ENCODE measurements at places on chromosomes 6 and 20.
A peak's percentile ranks its signal among the peaks of the same experiment; 100 is the strongest.

- no peak for DNase-seq
These were observed 112.1 kb upstream of the BCLAF1 start for GRCh38 chr6:136401749-136402148.

DNA sequence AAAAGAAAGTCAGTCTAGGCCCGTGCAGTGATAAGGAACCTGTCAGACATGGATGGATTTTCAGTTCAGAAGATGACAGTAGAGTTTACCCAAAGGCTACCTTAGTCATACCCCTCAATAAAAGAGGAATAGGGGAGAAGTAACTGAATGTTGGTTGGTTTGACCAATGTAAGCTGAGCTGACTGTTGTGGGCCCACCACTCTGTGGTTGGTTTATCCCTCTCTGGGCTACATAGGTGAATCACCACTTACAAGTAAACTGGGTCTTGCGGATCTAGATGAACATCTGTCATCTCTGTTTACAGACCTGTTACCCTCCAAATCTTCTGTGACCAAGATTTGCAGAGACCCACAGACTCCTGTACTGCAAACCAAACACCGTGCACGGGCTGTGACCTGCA is 37.2 kb upstream of the MYLK2 start:
- no peak for DNase-seq

GRCh38 chr6:93784794-93785693 is 365.7 kb upstream of the EPHA7 start:
- DNase-seq: no peak

DNA sequence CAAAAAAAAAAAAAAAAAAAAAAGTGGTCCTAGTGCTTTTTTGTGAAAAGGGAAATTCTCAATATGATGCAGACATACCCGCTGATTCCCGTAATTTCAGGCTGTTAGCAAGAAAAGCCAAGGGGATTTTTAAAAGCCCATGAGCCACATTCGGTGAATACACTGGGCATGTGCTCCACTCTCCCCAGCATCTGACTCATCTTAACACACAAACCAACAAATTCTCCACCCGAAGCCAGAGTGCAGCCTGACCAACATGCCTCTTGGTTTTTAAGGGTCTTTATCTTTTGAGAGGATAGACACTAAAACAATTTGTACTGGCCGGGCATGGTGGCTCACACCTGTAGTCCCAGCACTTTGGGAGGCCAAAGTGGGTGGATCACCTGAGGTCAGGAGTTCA is 45.5 kb upstream of the CD83 start:
- no peak for DNase-seq

DNA sequence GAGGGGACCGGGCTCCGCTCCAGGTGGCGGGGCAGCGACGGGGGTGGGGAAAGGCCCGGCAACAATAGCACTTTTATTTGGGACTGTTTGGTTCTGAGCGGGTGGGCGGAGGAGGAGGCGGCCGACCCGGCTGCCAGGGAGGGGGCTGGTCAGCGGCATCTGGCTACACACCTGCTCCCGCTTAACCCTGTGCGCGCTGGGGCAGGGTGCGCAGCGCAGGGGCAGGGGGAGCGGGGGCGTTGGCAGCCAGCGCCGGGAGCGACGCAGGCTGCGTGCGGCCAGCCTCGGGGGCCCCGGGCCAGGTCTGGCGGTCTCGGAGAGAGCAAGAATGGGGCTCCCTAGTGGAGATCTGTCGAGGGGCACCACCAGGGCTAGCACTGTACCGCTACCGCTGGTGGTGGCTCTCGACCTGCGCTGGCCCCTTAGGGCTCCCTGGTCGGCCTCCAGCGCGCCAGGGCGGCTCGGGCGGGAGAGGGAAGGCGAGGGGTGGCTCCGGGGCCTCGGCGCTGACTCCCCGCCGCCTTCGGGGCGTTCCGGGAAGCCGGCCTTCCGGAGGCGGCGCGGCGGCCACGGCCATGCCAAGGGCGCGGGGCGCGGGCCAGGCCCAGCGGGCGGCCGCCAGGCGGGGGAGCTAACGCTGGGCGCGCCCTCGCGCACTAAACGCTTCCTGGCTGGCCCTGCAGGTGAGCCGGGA is 92.4 kb downstream of the NCR2 start:
- no peak for DNase-seq

DNA sequence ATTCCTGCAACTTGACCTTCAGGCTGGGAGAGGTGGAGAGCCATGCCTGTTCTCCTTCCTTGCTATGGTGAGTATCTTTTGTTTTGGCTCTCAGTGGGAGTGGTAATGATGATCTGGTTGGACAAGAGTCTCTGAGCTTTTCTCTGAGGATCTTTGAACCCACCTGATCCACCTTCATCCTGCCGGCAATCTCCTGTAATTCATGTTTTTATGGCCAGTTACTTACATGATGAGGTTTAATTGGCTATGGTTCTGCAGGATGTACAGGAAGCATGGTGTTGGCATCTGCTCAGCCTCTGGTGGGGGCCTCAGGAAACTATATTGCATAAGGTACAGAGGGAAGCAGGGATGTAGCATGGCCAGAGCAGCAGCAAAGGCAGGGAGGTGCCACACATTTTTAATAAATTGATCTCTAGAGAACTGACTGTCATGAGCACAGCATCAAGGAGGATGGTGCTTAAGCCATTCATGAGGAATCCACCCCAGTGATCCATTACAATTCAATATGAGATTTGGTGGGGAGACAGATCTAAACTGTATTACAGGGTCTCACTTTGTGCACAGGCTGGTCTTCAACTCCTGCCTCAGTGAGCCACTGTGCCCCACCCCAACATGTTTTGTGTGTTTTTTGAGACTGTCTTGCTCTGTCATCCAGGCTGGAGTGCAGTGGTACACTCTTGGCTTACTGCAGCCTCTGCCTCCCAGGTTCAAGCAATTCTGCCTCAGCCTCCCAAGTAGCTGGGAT is 10.0 kb downstream of the HSPA1B start:
- DNase-seq: no peak

GRCh38 chr6:120816794-120817193 is 517.5 kb downstream of the TBC1D32 start:
- no peak for DNase-seq

- no peak for DNase-seq
These were observed 69.2 kb downstream of the BFSP1 start for GRCh38 chr20:17461941-17462340.

DNA sequence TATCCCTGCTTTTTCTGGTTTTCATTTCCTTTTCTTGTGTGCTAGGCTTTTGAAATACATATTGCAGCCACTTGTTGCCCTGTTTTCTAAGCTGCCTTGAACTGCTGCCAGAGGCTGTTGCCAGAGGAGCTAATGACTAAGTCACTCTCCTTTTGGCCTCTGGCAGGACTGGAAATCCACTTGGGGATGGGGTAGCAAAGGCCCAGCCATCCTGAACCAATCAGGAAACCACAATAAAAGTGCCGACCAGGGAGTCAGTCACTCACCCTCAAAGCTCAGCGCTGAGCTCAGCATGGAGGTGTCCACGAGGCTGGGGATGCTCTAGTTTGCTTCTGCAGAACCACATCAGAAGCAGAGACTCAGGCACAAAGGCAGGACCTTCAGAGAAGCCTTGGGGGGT is 813.0 kb downstream of the DHX35 start:
- no peak for DNase-seq

- no peak for DNase-seq
These were observed 38.9 kb upstream of the STMND1 start for GRCh38 chr6:17062871-17063440.

GRCh38 chr20:49750611-49751396 is 37.1 kb upstream of the B4GALT5 start:
- DNase-seq: no peak

GRCh38 chr6:105488516-105489215 is 85.8 kb upstream of the PREP start:
- DNase-seq: no peak

- DNase-seq: no peak
These were observed 88.9 kb upstream of the ECI2 start for GRCh38 chr6:4224067-4224978.

GRCh38 chr20:62603021-62603906 is 39.0 kb upstream of the SLCO4A1 start:
- DNase-seq: peak; percentile 94

DNA sequence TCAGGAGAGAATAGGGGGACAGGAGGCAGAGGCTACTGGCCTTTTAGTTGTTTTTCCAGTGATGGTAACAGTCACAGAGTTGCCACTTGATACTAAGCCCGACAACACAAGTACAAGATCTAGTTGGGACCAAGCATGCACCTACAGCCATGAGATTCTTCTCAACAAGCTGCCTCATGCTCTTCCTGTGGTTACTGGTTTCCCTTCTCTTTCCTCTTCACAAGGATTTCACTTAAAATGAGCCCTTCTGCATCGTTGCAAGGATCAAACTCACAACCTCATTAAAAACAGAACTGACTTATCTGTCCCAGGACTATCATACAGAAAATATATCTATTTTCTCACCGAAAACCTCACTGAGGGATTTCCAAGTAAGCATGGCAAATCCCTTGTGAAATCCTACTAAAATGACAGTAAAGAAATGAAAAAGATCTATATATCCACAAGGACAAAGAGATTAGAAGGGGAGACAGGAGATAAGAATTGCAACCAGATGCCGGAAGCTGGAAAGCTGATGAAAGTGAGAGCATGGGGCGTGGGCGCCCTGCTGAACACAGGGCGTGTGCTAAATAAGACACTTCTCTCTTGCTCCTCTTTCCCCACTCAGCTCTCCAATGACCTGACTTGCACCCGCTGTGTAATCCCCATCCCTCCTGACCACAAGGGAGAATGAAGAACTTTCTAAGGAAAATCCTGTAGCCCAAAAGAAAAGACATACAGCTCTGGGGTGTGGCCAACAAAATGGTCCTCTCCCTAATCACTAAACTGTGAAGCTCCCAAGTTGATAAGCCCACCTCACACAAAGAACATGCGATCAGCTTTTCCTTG is 13.4 kb downstream of the MTFR2 start:
- no peak for DNase-seq

- no peak for DNase-seq
These were observed 230.1 kb downstream of the NFATC2 start for GRCh38 chr20:51312480-51312783.

GRCh38 chr6:12110523-12111362 is 98.6 kb downstream of the HIVEP1 start:
- no peak for DNase-seq

- DNase-seq: no peak
These were observed 9.1 kb downstream of the ANKRD60 start for GRCh38 chr20:58219342-58219700.

GRCh38 chr6:22029171-22029570 is 267.7 kb downstream of the PRL start:
- DNase-seq: no peak

GRCh38 chr6:142744836-142745235 is 200.1 kb downstream of the HIVEP2 start:
- no peak for DNase-seq

GRCh38 chr6:121823437-121823851 is 388.0 kb downstream of the GJA1 start:
- DNase-seq: no peak

DNA sequence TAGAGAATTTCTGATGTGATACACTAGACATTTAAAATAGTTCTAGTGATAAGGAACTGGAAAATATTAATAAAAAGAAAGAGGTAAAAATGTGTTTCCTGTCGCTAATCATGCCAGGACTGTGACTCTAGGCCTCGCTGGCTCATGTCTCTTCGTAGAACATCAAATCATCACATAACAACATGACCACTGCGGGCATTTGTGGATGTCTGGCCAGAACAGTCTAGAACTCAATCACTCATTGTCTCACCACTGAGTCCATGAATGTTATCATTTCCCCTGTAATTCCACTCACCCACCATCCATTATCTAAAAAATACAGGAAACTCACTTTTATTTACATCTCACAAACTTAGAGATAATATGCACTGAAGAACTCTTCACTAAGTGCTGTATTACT is 3.4 kb downstream of the HMGN3 start:
- no peak for DNase-seq

DNA sequence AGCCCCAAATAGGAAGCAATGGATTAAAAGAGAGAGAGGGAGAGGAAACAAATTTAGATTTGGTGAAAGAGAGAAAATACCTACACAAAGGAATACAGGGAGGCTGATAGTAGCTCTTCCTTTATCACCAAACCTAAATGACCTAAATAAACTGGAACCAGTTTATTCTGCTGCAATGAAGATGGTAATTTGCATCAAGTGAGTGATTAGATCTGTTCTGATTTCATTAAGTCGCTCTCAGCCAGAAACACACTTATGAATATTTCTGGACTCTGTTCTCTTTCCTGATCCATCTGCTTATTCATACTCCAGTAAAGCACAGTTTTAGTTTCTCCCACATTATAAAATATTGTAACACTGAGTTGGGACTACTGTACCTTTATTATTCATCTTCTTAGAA is 83.4 kb upstream of the BMP5 start:
- no peak for DNase-seq

DNA sequence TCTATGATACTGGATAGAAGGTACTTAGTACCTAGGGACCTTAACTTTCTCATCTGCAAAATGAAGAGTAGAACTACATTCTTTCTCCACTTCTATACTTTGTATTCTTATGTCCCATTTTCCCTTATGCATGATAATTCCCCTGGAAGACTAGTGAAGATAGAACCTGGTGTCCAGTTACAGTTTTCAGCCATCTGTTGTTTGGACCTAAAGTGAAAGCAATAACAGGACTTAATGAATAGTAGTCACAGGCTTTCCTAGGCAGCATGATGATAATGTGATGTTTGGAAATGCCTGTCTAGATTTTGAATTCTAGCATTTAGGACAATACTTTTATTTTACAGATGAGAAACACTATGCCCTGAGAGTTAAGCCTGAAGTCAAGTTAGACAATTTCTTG is 153.8 kb downstream of the RIMS1 start:
- DNase-seq: no peak
